ENCODE measurements at places on chromosomes 6 and 20.

GRCh38 chr20:44423480-44423879 lies 52.2 kb upstream of the TTPAL start:
- DNase-seq: no peak

- peak; percentile 48 for DNase-seq
Observed at GRCh38 chr20:33119725-33120720, 40.6 kb downstream of the BPIFB4 start.

- DNase-seq: no peak
Observed at GRCh38 chr20:2005359-2005758, 11.5 kb upstream of the PDYN start.

DNA sequence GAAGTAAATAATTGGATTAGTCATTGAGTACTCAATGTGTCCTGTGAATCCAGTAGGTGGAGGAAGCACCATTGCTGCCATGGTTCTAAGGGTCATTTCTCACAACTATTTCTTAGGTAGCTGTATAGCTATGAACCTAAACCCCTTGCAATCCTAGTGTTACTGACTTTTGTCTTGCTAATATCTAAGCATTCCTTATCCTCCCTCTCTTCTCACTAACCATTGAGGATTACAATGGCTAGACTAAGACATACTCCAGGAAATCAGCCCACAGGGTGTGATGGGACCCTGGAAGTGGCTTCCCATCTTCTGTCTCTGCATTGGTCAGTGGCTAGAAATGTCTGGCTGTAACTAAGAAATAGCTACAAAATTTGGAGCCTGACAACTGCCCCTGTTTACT lies 27.3 kb upstream of the FOXA2 start:
- no peak for DNase-seq

DNA sequence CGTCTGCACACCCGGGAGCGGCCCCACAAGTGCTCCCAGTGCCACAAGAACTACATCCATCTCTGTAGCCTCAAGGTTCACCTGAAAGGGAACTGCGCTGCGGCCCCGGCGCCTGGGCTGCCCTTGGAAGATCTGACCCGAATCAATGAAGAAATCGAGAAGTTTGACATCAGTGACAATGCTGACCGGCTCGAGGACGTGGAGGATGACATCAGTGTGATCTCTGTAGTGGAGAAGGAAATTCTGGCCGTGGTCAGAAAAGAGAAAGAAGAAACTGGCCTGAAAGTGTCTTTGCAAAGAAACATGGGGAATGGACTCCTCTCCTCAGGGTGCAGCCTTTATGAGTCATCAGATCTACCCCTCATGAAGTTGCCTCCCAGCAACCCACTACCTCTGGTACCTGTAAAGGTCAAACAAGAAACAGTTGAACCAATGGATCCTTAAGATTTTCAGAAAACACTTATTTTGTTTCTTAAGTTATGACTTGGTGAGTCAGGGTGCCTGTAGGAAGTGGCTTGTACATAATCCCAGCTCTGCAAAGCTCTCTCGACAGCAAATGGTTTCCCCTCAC lies 21.0 kb downstream of the PRDM1 start:
- DNase-seq: no peak

GRCh38 chr6:80733641-80734040 lies 627.2 kb downstream of the BCKDHB start:
- DNase-seq: no peak

DNA sequence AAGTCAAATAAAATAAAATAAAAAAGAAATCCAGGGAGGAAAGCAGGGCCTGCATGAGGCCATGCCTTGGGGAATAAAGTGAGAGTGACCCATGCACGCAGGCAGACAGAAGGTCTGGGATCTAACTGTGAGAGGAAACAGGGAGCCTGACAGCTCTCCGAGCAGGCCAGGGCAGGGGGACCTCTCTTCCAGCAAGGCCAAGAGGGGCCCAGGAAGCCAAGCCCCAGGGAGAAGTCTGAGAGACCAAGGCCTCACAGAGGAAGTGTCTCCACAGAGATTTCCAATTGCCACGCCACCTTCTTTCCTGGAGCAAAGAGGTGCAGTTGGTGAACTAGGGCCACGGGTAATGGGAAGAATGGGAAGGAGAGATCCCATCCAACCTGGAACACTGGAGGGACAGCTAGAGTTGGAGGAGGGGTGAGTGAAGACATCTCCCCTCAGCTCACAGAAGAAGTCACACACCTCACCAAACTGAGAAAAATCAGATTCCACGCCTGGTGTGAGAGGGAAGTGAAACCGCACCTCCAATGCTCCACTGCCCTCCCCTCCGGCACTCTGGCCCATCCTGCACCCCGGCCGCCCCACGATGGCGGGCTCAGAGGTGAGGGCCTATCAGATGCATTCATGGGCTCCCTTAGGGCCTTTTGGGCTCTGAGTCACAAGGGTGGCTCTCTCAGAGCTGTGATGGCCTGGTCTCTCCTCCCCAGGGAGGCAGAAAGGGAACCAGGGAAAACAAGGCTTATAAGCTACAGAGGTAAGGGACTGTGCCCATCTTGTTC lies 25.1 kb upstream of the TAF8 start:
- DNase-seq: no peak

- no peak for DNase-seq
Observed at GRCh38 chr6:27139756-27140579, 107.5 kb upstream of the PRSS16 start.

DNA sequence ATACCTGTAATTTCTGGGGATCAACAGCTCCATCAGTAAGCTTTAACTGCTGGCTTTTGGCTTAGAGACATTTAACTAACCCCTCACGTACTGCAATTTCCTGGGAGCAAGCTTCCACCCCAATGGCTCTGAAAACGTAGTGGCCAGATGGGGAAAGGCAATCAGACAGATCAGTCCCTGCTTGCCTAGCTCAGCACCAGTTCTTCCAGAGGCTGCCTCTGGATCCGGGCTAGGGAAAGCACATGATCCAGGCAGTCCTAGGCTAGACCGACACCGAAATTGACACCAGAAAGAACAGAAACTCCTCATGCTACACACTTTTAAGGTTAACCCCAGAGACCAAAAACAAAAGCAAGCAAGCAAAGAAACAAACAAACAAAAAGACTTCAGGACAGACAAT lies 13.3 kb downstream of the PREP start:
- DNase-seq: no peak

GRCh38 chr6:117168296-117169063 lies 96.9 kb upstream of the VGLL2 start:
- no peak for DNase-seq

DNA sequence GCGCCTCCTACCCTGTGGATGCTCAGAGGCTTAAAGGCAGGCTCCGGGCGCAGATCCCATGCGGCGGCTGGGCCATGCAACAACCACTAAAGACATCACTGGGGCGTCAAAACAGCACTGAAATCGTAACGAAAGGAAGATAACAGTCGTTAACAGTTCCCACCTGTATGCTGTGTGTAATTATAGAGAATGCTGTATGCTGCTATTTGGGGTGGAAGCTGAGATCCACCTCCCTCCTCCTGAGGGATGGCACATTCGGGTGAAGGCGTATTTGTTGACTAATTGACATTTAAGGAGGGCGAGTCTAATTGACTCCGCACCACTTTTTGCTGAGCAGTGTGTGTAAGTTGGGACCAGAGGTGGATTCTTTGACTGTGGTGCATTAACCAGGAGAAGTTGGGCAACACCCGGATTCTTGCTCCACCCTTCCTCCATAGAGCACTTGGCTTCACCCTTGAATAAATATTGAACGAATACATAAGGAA lies 687 bp downstream of the SLC35A1 start:
- DNase-seq: no peak

GRCh38 chr20:54292185-54292584 lies 84.3 kb downstream of the PFDN4 start:
- DNase-seq: no peak

- DNase-seq: no peak
Observed at GRCh38 chr6:71383901-71384489, 95.4 kb downstream of the OGFRL1 start.

DNA sequence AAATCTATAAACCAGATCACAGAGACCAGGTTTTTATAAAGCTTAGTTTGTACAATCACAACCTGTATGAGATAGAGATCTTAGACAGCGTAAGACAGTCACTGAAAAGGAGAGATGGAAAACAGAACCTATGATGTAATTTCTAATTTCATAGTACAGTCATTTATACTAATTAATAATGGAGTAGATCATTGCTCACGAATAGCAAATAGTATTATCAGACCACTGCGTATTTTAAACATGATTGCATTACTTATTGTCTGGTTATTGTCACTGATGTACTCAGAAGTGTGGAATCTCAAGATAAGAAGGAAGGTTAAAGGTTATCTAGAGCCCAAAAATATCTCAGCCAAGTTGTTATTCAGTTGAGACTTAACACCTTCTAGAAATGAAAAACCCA lies 115.6 kb downstream of the KHDC1L start:
- DNase-seq: no peak

DNA sequence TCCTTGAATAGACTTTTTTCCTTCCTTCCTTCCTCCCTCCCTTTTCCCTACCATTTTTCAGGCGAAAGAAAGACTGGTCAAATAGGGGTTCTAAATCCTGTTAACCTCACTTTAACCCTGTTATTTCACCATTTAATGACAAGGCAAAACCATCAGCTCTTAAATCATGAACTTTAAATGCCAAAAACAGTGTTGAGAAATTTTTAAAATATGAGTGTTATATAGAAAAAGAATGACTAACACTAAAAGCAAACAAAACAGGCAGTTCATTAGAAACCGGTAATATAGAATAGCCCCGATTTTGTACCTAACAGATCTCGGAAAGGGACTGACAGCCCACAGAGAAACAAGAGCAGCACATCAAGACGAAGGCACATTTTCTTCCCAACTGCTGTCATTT lies 57.4 kb upstream of the CEP85L start:
- no peak for DNase-seq

DNA sequence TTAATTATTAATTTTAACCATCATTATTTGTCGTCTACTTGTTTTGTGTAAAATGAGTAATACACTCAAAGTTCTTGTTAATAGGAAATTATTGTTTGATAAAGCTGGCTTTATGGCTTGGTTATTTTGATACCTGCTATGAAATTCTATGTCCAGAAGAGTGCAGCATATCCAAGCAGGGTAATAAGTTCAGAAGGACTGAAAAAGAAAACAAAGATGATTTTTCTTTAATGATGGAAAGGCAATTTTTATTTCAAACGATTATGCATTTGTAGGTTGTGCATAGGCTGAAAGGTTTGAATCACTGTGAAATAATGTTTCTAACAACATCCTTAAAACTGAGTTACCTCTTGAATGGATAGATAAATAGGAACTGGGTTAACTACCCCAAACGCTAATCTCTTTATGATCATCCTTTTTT lies 1.4 kb upstream of the MAN1A1 start:
- DNase-seq: no peak
